Activated T-cell treated with anti-CD3 and anti-CD28 coated beads, Interleukin-2, amount 50 U/mL, for 48 hours (primary cell): ENCODE measurements at places on chromosomes 7 and 10.

- DNase-seq = no peak
Measured at GRCh38 chr10:81728692-81729091, 146.3 kb upstream of the NRG3 start.

GRCh38 chr10:1211844-1212570 lies 155.8 kb downstream of the WDR37 start:
- DNase-seq = no peak

- DNase-seq = no peak
Measured at GRCh38 chr7:108196004-108196403, 65.8 kb upstream of the LAMB4 start.

- DNase-seq = no peak
Measured at GRCh38 chr7:126370038-126370668, 882.6 kb downstream of the GRM8 start.

GRCh38 chr7:82343716-82344115 lies 99.9 kb downstream of the CACNA2D1 start:
- no peak for DNase-seq

GRCh38 chr7:51517187-51517586 lies 200.6 kb upstream of the COBL start:
- DNase-seq = no peak

DNA sequence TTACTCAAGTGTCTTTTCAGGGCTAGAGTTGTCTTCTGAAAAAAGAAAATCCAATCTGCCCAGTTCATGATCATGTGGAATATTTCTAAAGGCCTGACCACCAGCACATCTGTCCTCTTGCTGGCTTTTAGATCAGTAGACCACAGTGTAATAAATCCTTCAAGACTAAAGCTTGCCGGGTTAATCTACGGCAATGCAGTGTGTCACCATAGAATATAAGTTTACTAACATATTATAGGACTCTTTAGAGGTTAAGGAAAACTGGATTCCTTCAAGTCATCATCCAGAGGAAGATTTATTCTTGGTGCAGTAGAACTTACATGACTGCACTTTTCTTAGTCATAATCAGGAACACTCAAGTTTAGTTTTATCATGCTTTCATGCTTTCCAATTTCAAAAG lies 349.5 kb downstream of the SEMA3D start:
- no peak for DNase-seq

GRCh38 chr10:131041441-131041840 lies 270.1 kb downstream of the TCERG1L start:
- no peak for DNase-seq

- no peak for DNase-seq
Measured at GRCh38 chr7:68166525-68166924, 1169.9 kb downstream of the TYW1 start.

DNA sequence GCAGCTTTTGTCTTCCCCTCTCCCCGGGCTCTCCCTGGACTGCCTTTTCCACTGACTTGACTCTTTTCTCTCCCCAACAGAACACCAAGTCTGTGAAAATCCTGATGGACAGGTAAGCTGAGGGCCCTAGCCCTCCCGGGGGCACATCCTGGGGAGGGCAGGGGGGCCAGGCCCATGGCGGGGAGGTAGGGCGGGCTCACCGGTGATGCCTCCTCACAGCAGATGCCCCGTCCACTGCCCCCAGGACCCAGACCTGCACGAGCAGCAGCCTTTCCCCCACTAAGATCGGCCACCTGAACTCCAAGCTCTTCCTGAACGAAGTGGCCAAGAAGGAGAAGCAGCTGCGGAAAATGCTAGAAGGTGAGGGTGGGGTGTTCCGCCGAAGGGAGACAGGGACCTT lies 11.7 kb downstream of the TRIM8 start:
- DNase-seq = no peak

DNA sequence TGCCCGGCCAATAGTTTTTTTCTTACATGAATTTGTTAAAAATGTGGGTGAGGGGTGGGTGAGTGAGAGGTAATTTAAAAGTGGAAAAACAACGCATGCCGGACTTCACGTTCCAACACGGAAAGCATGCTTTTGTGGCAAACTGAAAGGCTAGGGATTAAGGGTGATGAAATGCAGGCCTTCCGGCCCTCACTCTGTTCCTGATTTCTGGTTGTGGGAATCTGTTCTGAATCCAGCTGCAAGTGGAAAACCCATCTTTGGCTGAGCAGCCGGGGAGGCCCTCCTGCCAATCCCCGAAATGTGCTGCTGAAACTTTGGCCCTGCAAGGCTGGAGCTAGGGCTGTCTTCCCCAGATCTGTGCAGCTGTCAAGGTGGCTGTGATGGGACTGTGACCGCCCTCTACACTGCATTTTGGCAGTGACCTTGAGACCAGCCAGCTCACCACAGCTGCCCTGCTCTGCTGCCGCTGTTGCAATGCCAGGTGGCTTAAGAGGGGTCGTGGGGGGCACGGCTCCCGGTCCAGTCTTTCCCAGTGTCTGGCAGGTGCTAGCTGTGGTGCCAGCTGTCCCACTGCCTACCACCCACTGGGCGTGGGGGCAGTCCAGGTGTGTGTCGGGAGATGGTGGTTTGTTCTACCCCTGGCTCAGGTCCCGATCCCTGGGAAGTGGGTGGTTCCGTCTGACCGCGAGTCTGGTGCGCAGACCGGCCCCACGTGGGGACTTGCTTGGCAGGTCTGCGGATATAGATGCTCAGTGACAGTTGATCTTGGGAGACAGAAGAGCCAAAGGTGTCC lies 39.0 kb downstream of the TET1 start:
- no peak for DNase-seq

DNA sequence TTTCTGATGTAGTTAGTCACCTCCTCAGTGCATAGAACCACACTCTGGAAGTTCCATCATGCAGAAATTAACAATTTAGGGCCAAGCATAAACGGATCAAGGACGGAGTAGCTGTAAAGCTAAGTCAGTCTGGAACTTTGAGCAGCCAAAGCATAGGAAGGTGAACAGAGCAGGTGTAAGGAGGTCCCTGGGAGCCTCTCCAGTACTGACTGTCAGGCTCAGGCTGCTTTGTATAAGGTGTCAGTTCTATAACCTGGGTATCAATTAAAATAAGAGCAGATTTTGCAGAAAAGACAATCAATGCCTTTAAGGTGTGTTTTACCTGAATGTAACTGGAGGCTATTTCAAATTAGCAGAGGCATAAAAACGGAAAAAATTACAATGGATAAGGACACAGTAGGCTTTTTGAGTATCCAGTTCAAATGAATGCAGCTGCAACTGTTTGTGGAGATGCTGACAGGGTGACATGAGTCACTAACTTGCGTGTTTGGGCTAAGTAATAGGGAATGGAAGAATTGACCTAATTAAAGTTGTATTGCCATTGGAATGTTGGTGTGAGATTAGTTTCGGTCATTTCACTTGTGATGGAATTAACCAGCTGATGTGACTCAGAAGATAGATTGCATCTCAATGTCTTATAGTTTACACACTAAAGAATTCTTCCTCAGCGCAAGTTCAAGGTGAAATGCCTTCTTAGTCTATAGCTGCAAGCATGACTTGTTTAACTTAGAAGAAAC lies 417.9 kb upstream of the CNTNAP2 start:
- DNase-seq = no peak

DNA sequence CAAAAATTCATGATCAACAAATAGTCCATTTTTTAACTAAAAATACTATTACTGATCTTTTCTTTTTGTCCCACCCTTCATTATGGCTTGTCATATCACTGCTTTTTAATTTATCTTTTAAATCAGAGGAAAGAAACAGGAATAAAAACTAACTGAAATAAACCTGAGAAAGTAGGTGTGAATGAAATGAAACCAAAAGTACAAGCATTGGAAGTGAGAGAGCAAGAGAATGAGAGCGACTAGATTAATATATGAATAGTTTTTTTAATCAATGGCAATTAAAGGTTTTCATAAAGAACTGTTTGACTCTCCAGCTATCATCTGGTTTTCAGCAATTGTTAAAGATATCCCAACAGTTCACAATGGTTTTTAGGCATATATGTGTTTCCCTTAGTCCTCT lies 137.8 kb downstream of the SPAG6 start:
- DNase-seq = no peak

DNA sequence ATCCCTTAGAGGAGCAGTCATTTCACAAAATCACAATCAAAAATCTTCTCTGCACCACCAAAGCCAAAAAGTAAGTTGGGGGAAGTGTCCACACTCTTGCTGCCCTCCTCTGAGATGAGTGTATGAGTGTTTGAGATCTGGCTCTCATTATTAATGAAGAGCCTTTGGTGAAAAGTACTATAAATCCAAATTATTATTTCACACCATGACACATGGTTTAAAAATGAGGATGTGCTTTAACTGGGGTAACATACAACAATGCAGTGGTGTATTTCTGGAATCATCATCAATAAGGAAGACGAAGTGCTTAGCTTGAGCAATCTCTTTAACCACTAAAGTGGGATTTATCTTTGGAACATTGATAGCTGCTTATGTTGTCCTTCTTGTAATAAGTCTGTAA lies 114.2 kb upstream of the ADAM12 start:
- DNase-seq = no peak

- DNase-seq = no peak
Measured at GRCh38 chr10:68047122-68047521, 28.0 kb downstream of the HERC4 start.

DNA sequence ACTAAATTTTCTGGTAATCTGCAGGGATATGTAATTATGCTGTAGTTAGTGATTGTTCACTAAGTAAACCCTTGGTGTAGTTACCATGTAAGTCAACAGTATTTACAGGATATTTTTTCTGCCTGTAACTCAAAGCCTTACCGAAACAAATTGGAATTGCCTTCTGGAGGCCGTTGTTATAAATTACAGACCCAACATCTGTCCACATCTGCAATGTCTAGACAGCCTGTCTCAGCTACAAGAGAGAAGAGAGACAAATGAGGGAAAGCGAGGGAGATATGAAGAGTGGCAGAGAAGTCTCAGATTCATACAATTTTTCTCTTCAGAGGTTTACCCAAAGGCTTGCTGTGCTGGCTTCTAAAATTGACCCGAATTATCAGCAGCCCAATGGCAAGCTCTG lies 23.7 kb upstream of the BTRC start:
- no peak for DNase-seq
